ENCODE measurements at places on chromosomes 16 and 17.

- no peak for DNase-seq
Measured at GRCh38 chr16:69188236-69188549, 1.2 kb downstream of the SNTB2 start.

DNA sequence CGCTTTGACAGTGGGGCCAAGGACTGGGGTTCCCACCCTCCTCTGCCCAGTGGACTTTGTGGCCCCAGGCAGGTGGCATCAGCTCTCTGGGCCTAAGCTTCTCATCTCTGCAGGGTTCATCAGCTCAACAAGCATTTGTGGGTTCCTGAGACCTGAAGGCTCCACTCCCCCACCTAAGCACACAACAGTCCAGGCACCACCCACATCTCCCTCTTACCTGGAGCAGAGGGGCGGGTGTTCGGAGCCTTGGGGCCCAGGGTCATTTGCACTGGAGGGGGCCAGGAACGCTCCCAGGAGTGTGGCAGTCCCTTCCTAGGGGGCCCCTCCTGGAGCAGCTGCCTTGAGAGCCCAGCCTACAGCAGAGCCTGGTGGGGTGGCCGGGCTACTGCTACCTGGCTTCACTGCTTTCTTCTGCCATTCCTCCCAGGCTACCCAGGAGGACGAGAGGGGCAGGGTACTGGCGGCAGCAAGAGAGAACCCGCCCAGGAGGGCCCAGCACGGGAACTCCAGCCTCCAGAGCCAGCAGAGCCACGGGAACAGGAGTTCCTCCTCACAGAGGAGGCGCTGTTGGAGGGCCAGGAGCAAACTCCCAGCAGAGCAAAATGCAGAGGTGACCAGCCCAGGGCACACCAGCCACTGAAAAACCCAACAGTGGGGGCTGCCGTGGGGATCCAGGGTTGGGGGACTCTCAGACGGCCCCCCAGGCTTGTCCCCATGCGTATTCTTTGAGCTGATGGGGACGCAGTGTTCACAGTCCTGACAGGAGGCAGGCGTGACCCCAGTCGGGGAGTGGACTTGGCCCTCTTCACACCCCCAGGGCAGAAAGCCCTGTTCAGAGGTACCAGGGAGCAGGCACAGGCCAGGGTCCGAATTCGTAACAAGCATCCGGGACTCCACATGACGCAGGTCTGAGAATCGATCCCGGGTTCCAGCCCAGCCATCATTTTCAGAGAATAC is 35.1 kb upstream of the SLC38A10 start:
- DNase-seq: no peak

DNA sequence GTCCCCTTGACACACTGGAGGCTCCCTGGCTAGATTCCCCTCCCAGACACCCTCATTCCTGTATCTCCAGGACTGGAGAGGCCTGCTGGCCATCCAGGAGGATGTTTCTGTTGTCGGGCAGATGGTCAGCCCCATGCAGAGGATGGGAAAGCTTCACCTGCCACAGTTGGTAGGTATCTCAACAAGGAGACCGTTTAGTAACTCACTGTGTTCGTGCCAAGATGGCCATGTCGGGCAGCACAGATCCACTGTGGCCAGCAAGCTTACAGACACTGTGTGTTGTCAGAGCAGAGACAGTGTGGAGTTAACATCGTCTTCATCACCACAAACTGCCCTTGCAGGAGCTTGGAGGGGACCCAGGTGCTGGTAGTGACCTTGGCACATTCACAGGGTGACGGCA is 390.9 kb downstream of the SEC14L1 start:
- DNase-seq: no peak

- DNase-seq: no peak
Measured at GRCh38 chr17:47076171-47076570, 97.1 kb upstream of the RPRML start.

DNA sequence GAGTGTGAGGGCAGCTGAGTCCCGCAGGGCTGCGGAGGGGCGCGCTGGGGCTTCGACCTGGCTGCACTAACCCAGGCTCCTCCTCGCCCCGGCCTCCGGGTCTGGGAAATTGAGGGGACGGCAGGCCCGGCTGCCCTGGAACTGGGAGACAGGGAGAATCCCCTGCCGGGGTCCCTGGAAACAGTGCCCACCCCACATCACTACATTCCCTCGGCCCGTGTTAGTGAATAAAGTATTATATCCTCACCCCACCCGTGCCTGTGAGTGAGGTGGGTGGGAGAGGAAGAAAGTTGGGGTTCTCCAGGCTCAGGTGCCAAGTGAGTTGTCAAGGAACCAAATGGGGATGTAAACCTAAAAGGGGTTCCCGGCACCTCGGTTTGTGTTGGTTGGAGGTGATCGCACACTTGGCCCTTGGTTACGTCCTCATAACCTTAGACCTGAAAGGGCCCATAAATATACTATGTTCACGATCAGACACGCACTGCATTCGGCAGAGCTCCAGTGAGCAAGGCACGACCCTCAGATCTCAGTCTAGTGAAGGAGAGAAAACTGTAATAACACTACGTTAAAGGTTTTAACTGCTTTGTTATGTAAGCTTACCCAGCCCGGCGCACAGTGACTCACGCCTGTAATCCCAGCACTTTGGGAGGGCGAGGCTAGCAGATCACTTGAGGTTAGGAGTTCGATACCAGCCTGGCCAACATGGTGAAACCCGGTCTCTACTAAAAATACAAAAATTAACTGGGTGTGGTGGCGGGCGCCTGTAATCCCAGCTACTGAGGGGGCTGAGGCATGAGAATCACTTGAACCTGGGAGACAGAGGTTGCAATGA is 11.2 kb downstream of the ZNF771 start:
- no peak for DNase-seq

DNA sequence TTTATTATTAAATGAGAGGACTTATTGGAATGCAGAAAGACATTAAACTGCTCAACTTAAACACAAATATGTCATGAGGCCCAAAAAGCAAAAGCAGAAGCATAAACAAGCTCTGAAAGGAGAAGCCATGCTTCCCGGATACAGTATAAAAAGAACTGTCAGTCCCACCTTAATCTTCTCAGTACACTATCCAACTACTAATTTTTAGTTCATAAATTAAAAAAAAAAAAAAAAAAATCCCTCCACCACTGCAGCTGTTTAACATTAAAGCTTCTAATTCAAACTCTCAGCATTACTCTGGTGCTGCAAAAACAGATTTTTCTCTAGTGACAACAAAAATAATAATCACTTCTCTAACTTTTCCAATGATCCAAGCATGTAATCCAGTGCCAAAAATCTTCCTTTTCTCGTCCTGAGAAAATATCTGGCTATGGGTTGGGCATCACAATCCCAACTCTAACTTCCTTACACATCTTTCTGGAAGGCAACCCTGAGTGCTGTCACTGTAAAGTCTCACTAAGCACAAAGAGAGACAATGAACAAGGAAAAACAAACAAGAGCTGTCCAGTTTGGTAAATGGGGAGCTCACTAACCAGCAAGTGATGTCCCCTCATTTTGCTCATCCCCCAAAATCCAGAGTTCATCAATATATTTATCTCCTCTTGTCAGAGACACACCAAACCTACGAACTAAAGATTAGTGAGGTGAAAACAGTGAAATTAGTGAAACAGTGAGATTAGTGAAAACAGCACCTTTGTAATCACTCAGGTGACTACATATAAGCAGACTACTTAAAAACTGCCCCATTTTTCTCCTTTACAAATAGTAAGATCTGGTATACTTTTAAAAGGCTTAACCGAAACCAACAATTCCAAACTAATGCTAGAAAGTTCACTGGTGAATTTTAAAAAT is 5.5 kb downstream of the USP32 start:
- DNase-seq: no peak

GRCh38 chr17:3982113-3982512 is 17.9 kb upstream of the ATP2A3 start:
- no peak for DNase-seq

DNA sequence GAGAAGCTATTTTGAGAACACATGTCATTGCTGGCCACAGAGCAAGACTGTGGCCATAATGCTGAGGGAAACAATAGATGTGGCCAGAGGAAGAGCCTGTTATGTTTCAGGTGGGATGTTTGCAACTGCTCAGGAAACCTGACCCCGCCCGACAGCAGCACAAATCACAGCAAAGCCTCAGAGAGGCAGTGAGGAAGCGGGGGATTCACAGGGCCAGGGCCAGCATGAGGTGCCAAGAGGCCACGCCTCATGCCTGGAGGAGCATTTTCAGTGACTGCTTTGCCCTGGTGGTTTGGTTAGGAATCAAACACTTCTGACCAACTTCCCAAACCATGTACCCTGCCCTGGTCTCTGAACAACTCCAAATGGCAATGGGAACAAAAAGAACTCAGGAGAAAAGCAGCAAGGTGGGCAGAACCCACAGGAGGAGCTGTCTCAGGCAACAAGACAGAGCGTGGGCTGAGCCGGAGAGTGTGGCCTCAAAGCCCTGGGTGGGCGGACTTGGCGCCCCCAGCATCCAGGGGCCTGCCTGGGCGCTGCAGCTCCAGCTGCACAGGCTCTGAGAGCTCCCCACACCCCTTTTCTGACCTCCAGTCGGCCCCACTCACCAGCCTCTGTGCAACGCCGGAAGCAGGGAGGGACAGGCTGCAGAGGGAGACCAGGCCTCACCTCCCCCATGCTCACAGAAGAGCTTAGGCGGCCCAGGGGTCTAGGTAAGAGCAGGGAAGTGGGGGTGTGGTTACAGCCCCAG is 20.6 kb downstream of the HIC1 start:
- DNase-seq: no peak

Measured in stimulated activated CD8-positive, alpha-beta memory T cell treated with anti-CD3 and anti-CD28 coated beads, Interleukin-15, amount 100 ng/mL, for 4 hours (primary cell).